ENCODE measurements at places on chromosomes 3 and 15.

GRCh38 chr3:30775040-30775439 is 119.4 kb downstream of the GADL1 start:
- DNase-seq = no peak

- no peak for DNase-seq
Observed at GRCh38 chr3:32430900-32431299, 39.2 kb downstream of the CMTM7 start.

DNA sequence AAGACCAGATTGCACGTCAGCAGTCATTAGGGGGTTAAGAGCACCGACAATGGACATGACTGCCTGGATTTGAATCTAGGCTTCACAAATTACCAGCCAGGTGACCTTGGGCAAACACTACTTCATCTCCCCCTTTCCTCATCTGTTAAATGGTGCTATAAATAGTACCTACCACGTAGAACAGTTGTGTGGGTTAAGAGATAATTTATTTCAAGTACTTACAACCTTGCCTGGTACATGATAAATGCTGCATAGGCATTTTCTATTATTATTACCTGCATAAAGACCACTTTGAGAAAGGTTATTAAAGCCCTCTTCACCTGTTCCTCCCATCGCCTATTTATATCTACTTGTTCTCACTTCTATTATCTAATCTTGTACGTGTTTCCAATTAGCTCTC is 64.7 kb downstream of the BTD start:
- DNase-seq = no peak

DNA sequence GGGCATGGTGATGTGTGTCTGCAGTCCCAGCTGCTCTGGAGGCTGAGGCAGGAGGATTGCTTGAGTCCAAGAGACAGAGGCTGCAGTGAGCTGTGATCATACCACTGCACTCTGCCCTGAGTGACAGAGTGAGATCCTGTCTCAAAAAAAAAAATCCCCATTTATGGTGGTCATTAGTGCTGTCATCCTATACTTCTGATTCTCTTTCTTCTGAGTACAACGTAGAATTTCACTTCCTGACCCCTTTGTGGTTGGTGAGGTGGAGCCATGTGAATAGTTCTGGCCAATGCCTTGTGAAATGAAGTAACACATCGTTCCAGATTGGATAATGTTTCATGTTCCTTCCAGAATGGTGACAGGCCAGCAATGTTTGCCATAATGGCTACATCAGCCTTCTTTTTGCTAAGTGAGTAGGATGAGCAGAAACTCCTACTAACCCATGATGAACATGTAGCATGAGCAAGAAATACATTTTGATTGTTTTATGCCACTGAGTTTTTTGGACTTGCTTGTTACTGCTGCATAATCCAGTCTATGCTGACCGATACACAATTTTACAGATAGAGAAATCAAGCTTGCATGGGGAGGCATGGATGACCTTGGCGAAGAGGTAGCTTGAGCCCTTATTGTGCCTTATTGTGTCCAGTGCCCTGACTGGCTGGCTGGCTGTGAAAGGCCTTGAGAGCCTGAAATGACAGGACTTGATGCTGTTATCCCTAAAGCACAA is 30.9 kb upstream of the TLE3 start:
- DNase-seq = no peak

DNA sequence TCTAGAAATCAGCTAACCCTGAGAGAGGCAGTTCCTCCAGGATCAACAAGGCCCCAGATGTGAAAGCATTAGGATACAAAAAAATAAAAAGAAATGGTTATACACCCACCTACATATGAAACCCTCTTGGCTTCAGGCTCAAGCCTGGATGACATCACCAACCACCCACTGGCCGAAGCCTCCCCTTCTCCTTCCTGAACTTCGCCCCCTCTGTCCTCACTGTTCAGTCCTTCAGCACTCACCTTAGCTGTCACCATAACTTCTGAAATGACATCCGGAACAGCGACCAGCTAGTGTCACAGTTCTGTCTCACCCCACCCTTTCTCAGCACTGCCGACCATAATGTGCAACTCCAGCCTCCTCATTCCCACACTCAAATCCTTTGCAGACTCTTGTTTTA is 98.7 kb downstream of the PLCH1 start:
- no peak for DNase-seq

DNA sequence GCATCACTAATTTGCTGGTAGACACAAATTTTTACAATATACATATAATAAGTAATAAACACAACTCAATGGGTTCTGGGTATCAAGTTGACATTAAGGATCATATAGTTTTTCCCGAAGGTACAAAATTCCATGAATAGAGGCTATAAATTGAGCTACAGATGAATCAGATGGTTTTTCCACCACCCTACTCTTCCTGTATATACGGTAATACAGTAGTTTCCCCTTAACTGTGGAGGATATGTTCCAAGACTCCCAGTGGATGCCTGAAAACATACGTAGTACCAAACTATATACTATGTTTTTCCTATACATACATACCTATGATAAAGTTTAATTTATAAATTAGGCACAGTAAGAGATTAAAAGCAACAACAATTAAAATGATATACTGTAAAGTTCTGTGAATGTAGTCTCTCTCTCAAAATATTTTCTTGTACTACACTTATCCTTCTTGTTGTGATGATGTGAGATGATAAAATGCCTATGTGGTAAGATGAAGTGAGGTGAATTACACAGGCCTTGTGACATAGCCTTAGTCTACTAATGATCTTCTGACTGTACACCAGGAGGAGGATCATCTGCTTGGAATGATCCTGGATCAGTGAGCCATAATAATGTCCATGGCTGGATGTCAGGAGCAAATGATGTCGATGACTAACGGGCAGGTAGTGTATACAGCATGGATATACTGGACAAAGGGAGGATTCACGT is 116.7 kb downstream of the NR1I2 start:
- DNase-seq = no peak

DNA sequence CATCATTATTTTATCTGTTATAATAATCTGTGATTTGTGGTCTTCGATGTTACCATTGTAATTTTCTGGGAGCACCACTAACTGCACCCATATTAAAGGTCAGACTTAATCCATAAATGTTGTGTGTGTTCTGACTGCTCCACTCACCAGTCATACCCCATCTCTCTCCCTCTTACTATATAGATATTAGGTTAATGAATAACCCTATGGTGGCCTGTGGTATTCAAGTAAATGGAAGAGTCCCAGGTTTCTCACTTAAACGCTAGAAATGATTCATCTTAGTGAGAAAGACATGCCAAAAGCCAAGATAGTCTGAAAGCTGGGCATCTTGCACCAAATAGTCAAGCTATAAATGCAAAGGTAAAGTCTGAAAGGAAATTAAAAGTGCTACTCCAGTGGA is 1358.5 kb downstream of the ROBO2 start:
- DNase-seq = no peak

GRCh38 chr3:122416966-122417365 is 1.1 kb upstream of the WDR5B start:
- DNase-seq = no peak

DNA sequence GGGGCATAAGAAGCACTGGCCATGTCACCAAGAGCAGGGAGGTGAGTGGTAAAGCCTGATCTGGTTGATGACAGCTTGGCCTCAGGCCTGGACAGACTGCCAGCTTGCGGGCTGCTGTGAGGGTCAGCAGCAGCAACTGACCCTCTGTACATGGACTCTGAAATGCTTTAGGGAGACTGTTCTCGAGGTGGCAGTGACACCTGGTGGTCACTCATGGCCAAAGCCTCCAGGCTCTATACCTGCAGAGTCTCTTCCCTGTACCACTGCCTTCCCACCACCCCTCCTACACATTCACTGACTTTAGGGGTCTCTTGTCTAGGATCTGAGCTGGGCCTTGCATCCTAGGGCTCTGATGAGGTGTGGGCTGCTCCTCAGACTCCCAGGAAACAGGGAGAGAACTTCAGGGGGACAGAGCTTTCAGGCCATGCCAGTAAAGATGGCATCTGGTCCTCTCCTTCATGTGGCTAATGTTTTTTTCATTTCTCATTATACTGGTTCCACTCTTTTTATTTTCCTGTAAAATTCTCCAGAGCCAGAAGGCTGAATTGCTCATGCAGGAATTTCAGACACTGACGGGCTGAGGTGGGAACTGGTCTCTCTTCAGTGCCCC is 17.2 kb upstream of the TIMP4 start:
- no peak for DNase-seq

- no peak for DNase-seq
Observed at GRCh38 chr15:89179966-89180875, 41.2 kb downstream of the RLBP1 start.

DNA sequence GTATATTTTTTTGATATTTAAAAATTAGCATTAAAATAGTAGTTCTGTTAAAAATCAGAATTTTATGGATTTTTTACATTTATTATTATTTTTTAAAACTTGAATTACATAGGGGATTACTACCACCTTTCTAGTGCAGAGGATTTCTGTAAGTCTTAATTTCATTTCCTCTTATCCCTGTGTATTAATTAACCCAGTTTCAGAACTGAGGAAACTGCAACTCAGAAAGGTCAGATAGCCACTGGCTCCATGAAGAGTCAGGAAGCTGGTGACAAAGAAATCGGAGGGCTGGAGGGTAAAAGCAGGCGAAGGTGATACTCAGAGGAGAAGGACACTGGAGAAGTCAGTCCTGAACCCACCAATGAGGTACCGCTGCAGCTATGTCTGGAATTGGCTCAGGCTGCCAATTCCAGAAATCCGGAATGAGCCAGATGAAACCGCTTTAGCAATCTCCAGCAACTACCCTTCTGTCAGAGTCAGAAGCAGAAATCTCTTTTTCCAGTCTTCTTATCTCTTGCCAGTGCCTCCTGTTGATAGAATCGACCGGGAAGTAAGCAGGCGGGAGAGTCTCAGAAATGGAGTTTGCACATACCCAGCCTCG is 308.5 kb downstream of the SV2B start:
- DNase-seq = no peak

DNA sequence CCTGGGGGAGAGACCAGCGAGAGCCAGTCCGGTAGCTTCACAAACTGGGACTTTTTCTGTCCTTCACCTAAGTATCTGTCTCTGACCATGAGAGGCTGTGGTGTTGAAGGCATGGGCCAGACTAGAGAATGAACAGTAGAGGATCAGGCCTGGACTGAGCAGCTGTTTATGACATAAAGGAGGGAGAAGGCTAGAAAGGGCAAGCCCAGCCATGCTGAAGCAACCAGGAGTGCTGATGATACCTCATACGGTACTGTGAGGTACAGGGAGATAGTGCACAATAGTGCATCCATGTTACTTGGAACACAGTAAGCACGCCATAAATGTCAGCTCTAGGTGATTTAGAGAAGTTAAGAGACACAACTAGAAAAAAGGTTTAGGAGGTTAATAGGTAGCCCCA is 22.6 kb upstream of the TIMP4 start:
- DNase-seq = no peak

DNA sequence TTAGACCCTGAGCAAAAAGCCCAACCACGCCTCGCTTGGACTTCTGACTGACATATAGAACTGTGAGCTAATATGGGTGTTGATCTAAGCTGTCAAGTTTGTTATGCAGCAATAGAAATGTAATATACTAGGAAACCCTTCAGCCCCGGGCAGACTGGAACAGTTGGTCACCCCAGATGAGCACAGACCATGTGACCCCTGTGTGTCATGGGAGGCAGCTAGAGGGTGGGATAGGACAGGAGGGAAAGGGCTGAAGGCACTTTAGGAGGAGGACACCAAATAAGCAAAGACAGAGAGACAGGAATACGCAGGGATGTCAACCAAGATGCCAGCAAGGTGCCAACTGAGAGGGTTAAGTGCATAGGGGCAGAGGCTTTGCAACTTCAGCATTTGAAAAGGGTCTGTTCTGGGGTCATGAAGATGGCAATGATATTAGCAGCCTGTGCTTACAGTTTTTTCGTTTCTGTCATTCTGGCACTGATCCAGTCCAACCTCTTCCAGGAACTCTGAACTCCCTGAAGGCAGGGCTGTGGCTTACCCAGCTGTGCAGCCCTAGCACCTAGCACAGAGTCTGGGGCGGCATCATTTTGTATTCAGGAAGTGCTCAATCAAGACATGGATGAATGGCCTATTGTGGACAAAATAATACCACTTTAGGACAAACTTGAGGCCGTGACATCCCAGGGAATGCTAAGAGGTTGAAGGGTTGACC is 51.4 kb downstream of the HES1 start:
- no peak for DNase-seq

DNA sequence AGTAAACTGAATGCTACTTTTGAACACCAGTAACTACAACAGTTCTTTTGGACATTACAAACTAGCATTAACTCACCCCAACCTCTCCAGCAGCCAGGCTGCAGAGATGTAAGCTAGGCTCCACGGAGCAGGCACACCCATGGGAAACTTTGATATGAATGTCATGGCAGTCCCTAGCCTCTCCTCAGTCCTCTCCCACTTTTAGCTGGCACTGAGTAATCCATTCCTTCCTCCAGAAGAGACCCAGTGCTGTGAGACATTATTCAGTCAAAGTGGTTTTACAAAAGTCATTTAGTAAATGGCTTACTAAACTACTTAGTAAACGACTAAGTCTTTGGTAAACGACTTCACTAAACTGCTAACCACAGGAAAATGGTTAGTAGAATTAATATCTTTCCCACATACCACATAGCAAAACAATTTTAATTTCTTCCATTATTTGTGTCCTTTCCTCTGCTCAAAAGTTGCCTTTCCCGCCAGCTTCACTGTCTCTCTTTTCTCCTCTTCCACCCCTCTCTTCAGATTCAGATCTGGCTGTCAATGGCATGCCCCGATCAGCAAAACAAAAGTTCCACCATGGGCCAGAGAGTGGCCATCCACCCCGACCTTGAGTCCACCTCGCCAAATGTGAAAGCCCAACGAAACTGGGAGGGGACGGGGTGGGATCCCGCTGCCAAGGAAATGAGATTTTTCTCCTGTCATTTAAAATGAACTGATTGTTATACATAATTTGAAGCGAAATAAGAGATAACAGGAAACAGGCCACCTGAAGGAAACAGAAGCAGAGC is 67.5 kb upstream of the TJP1 start:
- no peak for DNase-seq

- no peak for DNase-seq
Observed at GRCh38 chr3:113205481-113205880, 5.9 kb upstream of the BOC start.

DNA sequence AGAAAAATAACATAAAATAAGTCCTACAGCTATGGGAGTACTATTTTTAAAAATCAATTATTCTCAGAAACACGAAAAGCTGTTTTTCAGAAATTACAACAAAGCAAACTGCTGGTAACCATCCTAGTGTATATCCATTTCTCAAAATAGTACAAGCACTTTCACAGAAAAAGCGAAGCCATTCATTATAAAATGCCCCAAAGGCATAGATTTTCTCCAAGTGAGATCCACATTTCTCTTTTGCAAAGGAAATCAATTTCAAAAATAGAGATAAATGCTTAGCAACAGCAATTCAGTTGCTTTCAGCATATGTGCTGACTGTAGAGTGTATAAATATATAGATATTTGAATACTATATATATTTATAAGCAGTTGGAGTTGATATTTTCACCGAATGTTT is 1266.3 kb downstream of the SI start:
- DNase-seq = no peak

GRCh38 chr15:71334873-71335272 is 219.6 kb downstream of the THSD4 start:
- no peak for DNase-seq

Measured in activated T-cell treated with anti-CD3 and anti-CD28 coated beads, Interleukin-2, amount 50 U/mL, for 4 hours (primary cell).